ENCODE measurements at places on chromosomes 4 and X. TPM values are rescaled to one million over a fixed set of nuclear protein-coding genes. Genes with fewer than 3 reads are reported as not detected.

Gene MSMO1
- 7.3 TPM for total RNA-seq

GRCh38 chr4:72770708-72771107 lies 201.7 kb upstream of the ADAMTS3 start:
- DNase-seq: no peak
- H3K4me3 ChIP-seq: no peak overlapping the region
- H3K27me3 ChIP-seq: no peaks in the 10 kb centered on the region
- no peaks in the 10 kb centered on the region for H3K36me3 ChIP-seq

- no peak for DNase-seq
- no peak overlapping the region for H3K27ac ChIP-seq
- H3K27me3 ChIP-seq: no peaks in the 10 kb centered on the region
Measured at GRCh38 chrX:100994352-100995281, 25.1 kb downstream of the ARL13A start.

DNA sequence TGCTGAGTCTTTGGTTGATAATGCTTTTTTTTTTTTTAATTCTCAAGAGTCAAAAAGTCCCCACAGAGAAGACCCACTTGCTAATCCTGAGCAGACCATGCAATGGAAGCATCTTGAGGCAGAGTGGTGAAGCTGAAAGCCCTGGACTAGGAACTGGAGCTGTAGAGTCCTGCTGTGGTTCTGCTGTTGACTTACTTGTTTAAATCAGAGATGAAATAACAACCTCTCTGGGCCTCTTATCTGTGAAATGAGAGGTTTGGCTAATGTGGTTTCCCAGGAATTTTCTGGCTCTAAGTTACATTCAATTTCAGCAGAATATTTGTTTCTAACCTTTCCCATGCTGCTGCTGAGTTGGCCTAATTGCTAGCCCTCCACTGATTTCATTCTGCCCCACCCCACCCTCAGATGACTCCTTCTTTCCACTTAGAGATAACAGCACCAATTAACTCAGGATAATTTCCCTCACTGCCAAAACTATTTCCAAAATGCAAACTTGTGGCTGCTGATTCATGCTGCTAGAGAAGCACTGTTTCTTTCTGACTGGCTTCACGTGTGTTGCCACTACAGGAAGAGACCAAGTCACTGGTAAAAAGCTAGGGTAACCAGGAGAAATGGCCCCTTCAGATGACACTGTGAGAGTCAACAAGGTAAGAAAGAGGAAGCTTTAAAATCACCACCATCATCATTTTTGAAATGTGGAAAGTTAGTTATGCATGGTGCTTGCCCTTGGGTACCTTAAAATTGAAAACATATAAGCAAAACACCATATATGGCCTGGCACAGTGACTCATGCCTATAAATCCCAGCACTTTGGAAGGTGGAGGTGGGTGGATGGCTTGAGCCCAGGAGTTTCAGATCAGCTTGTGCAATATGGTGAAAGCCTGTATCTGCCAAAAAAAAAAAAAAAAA lies 326.4 kb downstream of the DCHS2 start:
- H3K4me3 ChIP-seq: no peak overlapping the region
- H3K36me3 ChIP-seq: no peaks in the 10 kb centered on the region
- no peaks in the 10 kb centered on the region for H3K27me3 ChIP-seq
- H3K4me1 ChIP-seq: no peaks in the 10 kb centered on the region

DNA sequence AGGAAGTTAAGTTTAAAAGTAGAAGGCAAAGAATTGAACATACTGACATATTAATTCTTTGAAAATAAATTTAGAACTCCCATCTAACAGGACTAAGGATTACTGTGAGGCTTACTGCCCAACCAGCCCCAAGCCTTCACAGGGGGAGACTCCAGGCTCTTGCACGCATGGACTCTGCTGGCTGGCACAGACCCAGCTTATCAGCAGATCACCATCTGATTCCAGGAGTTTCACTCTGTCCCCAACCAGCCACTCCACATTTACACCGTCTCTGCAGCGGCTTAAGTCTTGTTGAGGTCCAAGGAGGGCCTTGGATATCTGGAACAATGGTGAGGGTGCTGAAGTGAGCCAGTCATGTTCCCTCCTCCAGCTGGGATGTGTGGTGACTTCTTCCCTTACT lies 16.4 kb upstream of the OTUD4 start:
- H3K4me3 ChIP-seq: no peak overlapping the region
- H3K36me3 ChIP-seq: no peaks in the 10 kb centered on the region
- no peak for DNase-seq
- no peaks in the 10 kb centered on the region for H3K4me1 ChIP-seq
- no peak overlapping the region for H3K27ac ChIP-seq
- no peaks in the 10 kb centered on the region for H3K27me3 ChIP-seq

Gene L1CAM
- 4.0 TPM for total RNA-seq

- no peaks in the 10 kb centered on the region for H3K27me3 ChIP-seq
- H3K4me3 ChIP-seq: no peak overlapping the region
- no peak overlapping the region for H3K27ac ChIP-seq
- no peaks in the 10 kb centered on the region for H3K36me3 ChIP-seq
- no peaks in the 10 kb centered on the region for H3K4me1 ChIP-seq
- DNase-seq: no peak
Measured at GRCh38 chr4:177482367-177482766, 40.1 kb upstream of the AGA start.

Gene NPFFR2
- not detected for total RNA-seq

GRCh38 chrX:149267878-149268813 lies 237.0 kb downstream of the IDS start:
- no peak for DNase-seq
- H3K27ac ChIP-seq: no peak overlapping the region
- no peak overlapping the region for H3K4me3 ChIP-seq
- no peaks in the 10 kb centered on the region for H3K36me3 ChIP-seq
- H3K27me3 ChIP-seq: no peaks in the 10 kb centered on the region
- H3K4me1 ChIP-seq: no peaks in the 10 kb centered on the region
